SW480 (cell line): ENCODE measurements at places on chromosomes 2 and 18.
A peak's percentile ranks its signal among the peaks of the same experiment; 100 is the strongest.

DNA sequence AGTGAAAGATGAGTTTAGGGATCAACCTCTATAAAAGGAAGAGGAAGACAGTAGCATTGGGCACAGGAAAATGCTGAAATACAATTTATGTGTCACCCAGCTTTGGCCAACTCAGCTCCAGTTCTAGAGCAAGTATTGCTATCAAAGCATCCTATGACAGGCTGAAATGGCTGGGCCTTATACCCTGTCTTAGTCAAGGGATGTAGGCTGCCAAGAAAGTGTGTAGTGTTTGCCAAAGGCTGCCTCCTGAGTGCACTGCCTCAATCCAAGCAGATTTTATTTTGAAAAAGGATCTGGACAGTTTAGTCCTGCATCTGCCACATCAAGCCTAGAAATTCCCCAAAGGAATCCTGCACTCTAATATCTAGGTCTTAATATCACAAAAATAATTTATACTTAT lies 359.9 kb upstream of the ZC3H15 start:
- DNase-seq: no peak

GRCh38 chr2:626491-627339 lies 50.5 kb downstream of the TMEM18 start:
- no peak for DNase-seq

DNA sequence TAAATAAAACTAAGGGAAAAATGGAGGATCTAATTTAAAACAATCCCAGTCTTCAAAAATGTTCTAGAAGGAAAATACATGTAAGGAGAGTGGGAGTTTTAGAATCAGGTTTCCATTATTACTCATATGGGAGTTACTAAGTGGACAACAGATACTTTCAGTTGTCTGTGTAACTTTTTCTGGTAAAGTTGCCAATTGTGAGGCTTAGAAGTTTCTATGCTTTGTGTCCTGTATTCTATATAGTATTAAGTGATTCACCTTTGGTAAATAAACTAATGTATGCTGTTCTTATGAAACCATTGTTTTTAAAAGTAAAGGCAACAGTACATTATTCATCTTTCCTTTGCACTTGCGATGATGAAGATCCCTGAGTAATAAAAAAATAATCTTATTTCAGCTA lies 274.9 kb downstream of the NR4A2 start:
- no peak for DNase-seq

GRCh38 chr2:204282525-204282924 lies 262.8 kb upstream of the PARD3B start:
- peak; percentile 55 for DNase-seq

GRCh38 chr2:201419057-201419635 lies 32.1 kb downstream of the TRAK2 start:
- peak; percentile 14 for DNase-seq

- no peak for DNase-seq
Measured at GRCh38 chr18:490624-491023, 9.9 kb downstream of the COLEC12 start.

- no peak for DNase-seq
Measured at GRCh38 chr2:60862642-60863041, 18.7 kb upstream of the REL start.

- peak; percentile 17 for DNase-seq
Measured at GRCh38 chr18:77127769-77128671, 4.6 kb downstream of the MBP start.

DNA sequence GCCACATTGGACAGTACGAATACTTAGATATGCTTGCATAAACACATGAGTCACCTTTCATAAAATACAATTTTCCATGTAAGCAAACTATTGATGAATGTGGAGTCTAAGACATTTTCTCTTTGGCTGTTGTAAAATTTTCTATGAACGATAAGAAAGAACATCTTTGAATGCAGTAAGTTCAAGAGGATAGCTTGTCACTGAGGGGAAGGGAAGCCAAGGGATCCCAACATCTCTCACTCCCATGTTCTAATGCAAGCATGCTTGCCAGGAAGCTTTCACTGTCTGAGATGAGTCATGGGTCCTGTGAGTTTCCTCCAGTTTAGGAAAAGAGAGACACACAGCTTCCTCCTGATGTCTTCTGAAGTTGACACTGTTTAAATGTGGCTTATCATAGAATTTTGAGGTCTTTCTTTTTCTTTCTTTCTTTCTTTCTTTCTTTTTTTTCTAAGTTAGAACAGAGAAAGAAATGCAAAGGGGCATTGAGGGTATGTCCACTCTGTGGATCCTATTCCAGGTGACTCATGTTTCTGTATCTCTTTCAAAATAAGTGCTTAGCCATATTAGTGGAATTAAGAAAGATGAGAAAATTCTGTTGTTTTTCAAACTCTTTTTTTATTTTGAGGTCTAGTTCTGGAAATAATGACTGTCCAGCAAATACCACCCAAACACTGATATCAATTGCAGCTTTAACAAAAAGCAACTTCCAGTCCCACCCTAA lies 146.6 kb downstream of the RDH14 start:
- peak; percentile 20 for DNase-seq
